Activated CD4-positive, alpha-beta T cell treated with anti-CD3 and anti-CD28 coated beads, Interleukin-2, amount 50 U/mL, for 24 hours (primary cell): ENCODE measurements at places on chromosomes 2 and 18.

DNA sequence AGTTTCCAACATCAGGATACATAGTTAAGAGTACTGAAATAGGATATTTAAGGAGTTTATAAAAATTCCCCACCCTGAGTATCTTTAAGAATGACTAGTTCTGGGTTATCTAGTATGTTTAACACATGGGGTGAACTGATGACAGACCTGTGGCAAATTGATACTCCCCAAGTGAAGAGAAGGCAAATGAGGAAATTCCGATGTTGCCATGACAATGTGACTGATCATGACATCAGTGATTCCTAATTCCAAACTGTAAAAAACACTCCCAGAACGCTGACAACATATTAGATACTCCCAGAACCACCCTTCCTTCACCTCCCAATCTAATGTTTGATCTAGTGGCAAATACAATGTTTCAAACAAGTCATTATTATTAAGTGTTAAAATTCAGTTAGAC, 77.6 kb downstream of the RBMS1 start:
- no peak for DNase-seq

GRCh38 chr18:38402509-38402908, 836.9 kb upstream of the CELF4 start:
- DNase-seq, result no peak

GRCh38 chr18:52312346-52312745, 27.7 kb upstream of the DCC start:
- DNase-seq, result no peak

DNA sequence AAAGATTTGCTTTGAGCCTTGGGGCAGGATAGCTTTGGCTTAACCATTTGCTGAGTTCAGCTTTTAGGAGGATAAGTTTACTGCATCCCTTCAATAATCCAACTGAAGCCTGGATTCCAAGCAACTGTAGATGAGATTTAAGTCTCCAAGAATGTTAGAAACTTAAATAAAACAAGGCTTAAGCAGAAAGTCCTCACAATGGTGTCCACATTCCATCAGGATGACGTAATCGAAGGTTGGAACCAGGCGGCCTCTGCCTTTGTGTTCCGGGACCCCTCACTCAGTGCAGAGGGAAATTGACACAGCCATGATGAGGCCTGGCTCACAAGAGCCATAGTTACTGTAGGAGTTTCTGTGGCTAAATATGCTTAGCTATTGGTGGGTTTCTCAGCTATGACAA, 260.4 kb downstream of the LPIN1 start:
- no peak for DNase-seq

- DNase-seq, result no peak
These were observed 236.1 kb upstream of the MEIS1 start for GRCh38 chr2:66198873-66199272.

DNA sequence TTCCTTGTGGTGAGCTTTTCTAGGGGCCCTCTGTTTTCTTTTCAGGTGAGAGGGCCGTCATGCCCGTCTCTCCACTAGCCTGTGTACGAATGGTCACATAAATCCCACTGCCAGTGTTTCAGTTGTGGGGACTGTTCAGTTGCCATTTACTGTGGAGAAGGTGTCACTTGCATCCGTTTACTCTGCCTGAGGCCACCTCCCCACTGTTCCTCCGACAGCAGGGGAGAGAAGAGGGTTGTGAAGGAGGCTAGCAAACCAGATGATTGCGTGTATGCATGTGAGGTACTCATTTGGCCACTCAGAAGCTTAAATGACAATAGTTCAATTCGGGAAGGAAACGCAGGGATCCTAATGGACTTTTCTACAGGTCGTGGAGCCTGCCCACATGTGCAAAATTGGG, 3.3 kb downstream of the MTCL1 start:
- DNase-seq, result no peak

- no peak for DNase-seq
These were observed 7.4 kb downstream of the LCT start for GRCh38 chr2:135829378-135830135.

GRCh38 chr2:167294776-167295140, 406.5 kb downstream of the XIRP2 start:
- DNase-seq, result no peak

GRCh38 chr2:62505750-62506420, at the start of gene TMEM17:
TSS of gene TMEM17 (minus strand) at chr2:62506195. CDS start at chr2:62506129, 66 bp downstream.
- DNase-seq, result no peak

DNA sequence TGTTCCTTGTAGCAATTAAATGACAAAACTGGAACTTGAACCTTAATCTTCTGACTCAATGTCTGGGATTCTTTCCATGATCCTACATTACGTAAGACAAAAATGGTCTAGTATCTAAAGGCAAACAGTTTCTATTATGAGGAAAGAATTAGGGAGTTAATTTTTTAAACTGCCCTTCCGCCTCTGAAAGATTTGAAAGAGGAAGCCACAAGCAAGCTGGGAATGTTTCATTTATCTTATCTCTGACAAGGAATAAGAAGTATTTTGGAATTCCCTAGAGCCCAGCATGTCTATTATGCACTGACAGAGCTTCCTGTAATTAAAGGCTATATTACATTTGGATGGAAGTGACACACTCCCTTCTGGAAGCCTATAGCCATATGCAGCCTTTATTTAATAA, 558.8 kb upstream of the CDH2 start:
- no peak for DNase-seq

- DNase-seq, result no peak
These were observed 166.6 kb downstream of the XIRP2 start for GRCh38 chr2:167054881-167055280.

DNA sequence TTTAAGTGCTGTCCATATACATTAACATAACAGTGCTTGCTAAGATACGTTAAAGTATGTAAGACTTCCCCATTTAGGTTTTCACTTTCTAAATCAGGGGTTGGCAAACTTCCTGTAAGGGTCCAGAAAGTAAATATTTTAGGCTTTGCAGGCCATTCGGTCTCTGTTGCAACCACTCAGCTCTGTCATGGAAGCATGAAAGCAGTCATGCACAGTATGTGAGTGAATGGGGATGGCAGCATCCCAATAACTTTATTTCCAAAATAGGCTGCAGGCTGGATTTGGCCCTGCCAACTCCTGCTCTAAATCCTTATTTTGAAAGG, 128.7 kb downstream of the PLA2R1 start:
- no peak for DNase-seq

DNA sequence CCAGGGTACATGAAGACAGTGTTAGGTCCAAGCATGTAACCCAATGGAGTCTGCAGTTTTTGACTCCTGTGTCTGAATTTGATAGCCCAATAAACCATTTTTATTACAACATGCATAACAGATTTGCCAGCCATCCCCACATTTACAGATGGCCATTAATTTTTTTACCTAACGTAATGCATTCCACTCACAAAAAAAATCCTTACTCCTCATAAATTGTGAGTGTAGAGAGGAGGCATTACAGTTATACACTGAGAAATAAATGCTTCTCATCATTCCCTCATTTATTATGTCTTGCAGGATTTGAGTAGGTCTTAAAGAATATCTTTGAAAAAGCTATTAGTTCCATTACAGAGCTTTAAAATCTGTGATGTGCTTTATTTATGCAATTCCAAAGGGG, 193.8 kb downstream of the CMPK2 start:
- DNase-seq, result no peak
